ENCODE measurements at places on chromosomes 3 and 15.

DNA sequence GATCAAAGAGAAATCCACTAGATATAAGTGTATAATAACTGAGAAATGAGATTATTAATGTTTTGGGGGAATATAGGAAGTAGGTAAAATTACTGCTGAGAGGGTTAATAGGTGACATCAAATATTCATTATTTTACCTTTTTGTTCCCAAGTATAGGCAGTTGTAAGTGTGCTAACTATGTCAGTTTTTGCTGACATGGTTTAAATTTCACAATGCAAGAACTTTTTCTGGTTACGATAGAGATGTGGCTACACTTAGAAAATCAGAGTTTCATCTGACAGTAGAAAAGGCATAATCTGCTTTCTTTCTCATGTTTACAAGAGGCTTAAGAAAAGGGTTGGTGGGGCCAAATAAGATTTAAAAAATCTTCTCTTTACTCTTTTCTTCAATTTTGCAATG, 235.0 kb upstream of the DPPA4 start:
- no peak for DNase-seq

- no peak for DNase-seq
These were observed 41.7 kb upstream of the PCSK6 start for GRCh38 chr15:101531170-101531569.

GRCh38 chr3:32837789-32838188, 20.0 kb downstream of the TRIM71 start:
- DNase-seq: no peak

- no peak for DNase-seq
These were observed 156.6 kb upstream of the IL12A start for GRCh38 chr3:159832024-159832423.

GRCh38 chr3:31369637-31370379, 162.9 kb upstream of the STT3B start:
- no peak for DNase-seq

GRCh38 chr3:35772381-35773015, 133.2 kb downstream of the ARPP21 start:
- DNase-seq: peak; percentile 43

GRCh38 chr3:127775398-127776109, 46.8 kb downstream of the MGLL start:
- peak; percentile 49 for DNase-seq

- DNase-seq: no peak
These were observed 129.0 kb downstream of the CHSY1 start for GRCh38 chr15:101122806-101123205.

All from hypothalamus (tissue), 51 donors.